ENCODE measurements at places on chromosomes 2 and 18.

DNA sequence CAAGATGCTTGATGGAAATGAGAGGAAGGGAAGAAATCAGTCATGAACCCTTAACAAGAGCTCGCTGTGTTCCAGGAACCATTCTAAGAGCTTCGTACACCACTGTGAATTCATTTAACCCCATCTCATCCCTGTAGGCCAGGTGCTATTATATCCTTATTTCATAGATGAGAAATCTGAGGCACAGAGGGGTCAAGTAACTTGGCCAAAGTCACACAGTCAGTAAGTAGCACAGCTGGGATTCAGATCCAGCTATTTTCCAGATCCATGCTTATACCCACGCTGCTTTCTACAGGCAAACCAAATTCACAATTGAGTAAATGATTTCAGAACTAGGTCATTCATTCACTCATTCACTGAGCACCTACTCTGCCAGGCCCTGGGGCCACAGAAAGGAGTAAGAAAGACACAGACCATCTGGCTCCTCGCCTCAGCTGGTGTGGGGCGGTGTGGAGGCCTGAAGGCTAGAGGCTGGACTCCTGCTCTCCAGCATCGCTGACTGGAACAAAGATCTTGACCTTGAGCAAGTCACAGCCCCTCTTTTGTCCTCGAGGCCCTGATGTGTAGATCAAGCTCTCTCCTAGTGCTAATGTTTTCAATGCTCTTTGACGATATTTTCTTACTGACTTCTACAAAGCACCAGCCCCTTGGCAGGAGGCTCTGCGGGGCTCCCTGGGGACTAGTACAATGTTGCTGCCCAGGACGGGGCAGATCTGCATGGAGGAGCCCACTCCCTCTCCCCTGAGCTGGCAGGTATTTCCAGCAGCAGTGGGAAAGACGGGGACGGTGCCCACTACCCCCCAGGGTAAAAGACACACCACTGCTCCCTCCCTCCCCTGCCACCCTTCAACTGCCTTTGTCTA is 26.5 kb downstream of the STEAP3 start:
- DNase-seq, result no peak

- DNase-seq, result peak; percentile 63
Measured at GRCh38 chr2:1886405-1886992, 142.2 kb upstream of the PXDN start.

- DNase-seq, result peak; percentile 86
Measured at GRCh38 chr18:8754995-8755960, 49.9 kb downstream of the MTCL1 start.

DNA sequence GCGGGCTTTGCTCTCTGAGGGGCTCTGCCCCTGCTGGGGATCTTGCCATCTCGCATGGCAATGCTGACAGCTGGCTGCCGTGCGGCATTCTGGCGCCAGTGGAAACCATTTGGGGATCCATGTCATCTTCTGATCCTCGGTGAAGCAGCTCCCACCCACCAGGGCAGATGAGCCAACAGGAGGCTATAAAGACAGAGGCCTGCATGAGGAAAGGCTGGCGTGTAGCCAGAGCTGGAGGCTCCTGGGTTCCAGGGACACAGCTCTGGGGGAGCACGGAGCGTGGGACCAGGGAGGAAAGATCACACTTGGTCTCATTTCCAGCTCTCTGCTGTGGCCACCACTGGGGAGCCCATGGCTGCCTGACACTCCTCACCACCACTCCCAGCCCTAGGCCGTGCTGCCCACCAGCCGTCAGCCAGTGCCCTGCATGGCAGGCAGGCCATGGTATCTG is 145.8 kb downstream of the ZFP36L2 start:
- no peak for DNase-seq

DNA sequence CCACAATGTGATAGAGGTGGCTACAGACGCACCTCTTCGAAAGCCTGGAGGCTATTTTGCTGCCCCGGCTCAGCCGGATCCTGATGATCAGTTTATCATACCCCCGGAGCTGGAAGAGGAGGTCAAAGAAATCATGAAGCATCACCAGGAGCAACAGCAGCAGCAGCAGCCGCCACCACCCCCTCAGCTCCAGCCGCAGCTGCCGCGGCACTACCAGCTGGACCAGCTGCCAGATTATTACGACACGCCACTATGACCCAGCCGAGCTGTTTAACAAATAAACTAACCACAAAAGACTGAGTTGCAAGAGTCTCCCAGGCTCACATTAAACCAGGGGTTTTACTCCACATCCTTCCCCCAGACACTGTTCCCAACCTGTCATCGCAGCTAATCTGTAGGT is 263.8 kb downstream of the PHLPP1 start:
- DNase-seq, result no peak

DNA sequence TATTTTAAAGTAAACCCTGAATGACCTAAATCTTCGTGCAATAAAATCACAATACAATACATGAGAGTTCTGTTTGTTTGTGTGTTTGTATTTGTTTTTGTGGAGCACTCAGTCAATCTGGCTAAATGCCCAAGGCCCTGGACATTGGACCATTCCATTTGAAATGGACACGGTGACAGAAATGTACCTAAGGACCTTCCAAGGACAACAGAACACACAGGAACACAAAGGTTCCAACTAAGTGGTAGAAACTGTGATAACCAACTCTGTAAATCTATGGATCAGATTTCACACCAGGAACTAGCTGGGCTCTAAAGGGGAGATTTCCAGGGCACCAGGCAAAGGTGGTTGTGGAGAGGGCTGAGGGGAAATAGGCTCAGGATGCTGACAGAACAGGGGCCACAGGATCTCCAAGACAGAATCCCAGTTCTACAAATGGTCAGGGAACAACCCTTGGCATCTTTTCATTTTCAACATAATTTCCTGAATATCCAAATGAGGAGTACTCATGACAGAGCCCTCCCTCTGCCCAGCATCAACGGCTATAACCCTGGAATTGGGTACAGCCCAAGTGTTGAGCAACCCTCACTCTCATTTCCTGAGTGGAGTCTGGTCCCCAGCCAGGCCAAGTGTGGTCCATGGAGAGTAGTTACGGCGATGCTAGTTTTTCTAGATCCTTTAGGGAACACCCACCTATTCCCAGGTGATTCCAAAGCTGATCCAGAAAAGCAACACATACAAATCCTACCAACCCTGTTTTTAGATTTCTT is 78.4 kb downstream of the NCKAP5 start:
- no peak for DNase-seq

DNA sequence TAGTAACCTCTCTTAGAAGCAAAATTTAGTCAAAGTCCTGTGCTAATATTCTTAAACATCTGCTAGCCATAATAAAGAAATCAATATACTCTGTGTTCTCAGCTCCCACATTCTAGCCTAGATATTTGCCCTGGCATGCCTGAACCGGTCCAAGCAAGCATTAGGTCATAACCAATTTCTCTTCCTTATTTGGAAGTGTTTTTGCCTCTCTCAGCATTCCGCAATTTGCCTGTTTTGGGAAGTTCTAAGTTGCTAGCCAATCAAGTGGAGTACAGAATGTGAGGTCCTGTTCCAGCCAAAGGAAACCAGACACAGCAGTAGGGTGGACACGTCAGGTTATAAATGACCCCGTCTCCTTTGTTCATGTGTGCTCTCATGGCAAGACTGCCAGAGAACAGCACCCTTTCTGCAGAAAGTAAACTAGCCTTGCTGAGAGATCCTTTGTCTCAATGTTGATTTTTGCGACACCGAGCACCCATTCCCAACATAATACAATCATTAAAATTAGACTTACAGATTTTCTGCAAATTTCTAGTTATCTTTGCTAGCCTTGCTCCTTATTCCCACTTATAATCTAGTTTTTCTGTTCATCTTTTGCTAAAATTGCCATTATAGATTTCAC is 13.0 kb upstream of the SULT1C4 start:
- DNase-seq, result no peak

- DNase-seq, result peak; percentile 24
Measured at GRCh38 chr18:23587220-23587642, 925 bp upstream of the NPC1 start.

DNA sequence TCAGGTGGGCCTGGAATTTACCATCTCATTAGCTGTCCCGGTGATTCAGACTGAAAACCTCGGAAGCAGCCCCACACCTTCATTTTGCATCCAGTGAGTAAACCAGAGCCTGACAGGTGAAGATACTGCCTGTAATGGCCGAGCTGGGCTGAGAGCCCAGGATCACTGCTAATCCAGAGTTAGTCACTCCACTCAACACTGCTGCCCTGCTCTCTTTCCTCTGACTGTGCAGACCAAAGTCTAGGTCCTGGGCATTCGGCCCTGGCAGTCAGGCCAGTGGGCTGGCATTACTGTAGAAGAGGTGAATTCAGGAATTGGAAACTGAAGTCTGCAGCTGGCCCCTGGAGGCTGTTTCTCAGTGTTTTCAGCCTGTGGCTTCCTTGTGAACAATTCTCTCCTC is 44.3 kb downstream of the TMEM17 start:
- no peak for DNase-seq

GRCh38 chr2:49167131-49167530 is 12.8 kb upstream of the FSHR start:
- DNase-seq, result no peak

DNA sequence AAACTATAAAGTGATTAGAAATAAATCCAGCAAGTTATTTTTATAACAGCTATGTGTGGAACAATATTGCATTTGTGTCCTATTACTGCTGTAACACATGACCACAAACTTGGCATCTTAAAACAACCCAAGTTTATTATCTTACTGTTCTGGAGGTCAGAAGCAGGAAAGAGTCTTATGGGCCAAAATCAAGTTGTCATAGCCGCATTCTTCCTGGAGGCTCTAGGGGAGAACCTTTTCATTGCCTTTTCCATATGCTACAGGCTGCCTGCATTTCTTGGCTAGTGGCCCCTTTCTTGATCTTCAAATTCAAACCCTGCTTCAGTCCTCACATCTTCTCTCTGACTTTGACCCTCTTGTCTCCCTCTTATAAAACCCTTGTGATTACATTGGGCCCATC is 27.0 kb upstream of the HNRNPLL start:
- no peak for DNase-seq

DNA sequence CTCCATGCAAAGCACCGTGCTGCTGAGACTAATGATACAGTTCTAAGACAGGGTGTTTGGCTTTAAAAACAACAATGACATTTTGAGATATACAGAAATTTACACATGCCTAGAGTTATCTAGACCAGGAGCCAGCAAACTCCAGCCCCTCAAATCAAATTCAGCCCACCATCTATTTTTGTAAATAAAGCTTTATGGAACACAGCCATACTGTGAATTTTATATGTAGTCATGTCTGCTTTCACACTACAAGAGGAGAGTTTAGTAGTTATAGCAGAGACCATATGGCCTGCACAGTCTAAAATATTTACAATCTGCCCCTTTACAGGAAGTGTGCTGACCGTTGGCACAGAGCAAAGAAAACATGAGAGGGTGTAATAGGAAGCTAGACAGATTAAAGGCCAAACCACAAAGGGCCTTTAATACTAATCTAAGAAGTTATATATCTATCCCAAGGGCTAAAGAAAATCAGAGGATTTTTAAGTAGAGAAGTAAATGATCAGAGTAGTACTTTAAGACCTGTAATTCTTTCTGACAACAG is 39.4 kb downstream of the NBAS start:
- no peak for DNase-seq

DNA sequence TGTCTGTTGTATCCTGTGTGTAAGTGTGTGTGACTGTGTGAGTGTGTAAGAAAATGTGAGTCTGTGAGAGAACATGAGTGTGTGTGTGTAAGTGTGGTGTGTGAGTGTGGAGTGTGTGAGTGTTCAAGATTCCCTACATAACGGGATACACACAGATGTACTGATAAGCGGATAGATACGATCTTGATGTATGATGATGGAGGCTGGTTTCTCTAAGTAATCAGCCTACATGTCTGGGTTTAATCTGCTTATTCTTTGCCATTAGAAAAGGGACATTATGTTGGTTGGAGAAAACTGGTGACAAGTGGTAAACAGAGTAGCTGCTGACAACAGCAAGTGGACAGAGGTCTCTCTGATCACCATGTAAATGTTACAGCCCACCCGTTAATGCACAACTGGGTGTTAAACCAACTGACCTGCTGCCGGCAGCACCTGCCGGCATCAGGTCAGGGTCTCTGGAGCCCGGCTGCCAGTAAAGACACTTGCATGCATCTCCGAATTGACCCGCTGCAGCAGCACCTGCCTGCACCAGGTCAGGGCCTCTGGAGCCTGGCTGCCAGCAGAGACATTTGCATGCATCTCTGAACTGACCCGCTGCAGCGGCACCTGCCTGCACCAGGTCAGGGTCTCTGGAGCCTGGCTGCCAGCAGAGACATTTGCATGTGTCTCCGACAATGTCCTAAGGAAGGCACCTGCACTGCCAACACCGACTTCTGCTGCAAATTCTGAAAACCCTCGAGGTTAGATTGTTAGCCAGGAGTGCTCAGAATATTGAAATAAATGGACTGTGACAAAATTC is 87.5 kb downstream of the MBP start:
- DNase-seq, result no peak

DNA sequence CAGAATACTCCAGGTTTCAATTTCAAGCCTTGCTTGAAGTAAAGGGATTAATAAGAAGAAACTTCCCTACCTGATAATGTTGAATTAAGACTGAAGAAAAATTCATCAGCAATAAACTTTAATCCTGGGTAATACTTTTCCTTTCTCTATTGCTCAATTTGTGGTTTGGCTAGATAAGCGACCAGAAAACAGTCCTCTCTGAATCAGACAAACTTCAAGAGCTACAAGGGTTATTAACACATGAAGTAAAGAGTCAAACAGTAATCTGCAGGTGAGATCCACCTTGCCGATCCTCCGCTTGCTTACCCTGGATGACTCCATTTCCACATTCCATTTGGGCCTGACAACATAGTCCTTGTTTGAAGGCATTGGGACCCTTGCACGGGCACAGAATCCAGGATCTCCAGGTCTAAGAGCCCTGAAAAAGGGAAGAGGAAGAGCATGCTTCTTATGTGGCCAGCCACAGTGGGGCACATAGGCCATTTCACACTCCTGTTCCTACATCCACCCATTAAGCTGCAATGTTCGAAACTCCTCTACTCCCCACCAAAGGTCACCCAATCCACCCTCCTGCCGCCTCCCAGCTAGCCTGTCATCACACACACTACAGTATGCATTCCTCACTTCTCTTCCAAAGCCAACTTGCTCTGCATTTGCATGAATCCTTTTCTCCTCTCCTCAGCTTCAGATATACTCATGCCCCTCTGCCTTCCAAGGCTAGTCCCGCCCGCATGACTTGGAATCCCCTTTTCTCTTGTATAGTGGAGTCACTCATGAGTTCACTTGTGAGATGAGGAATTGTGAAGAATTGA is 39.8 kb downstream of the IWS1 start:
- DNase-seq, result no peak

DNA sequence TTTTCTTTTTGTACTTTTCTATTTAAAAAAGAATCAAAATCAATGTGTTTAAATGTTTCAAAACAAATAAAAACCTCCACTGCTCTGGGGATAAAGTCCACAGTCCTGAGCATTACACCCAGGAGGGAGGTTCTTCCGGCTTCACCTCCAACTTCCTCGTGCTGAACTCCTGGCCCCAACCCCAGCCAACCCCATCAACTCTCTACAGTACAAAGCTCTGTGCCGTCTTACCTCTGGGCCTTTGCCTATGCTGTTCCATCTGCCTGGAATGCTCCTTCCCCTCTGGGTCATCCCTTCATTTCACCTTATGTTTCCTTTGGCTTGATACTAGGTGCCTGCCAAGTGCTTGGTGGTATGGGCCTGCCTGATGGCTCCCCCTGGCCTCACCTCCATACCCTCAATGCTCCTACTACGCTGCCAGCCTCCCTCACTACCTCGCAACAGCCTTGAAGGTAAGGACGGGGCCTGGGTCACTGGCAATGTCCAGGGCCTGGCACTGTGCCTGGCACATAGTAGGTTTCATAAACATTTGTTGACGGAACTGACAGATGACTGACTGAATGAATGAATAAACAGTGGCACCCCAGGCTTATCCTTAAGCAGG is 28.8 kb downstream of the SDC1 start:
- DNase-seq, result no peak

Data from activated naive CD4-positive, alpha-beta T cell treated with anti-CD3 and anti-CD28 coated beads, Interleukin-2, amount 10 ng/mL, durations not matched to agents 7 days and 5 days (primary cell).